ENCODE measurements at places on chromosomes 7 and 10.

DNA sequence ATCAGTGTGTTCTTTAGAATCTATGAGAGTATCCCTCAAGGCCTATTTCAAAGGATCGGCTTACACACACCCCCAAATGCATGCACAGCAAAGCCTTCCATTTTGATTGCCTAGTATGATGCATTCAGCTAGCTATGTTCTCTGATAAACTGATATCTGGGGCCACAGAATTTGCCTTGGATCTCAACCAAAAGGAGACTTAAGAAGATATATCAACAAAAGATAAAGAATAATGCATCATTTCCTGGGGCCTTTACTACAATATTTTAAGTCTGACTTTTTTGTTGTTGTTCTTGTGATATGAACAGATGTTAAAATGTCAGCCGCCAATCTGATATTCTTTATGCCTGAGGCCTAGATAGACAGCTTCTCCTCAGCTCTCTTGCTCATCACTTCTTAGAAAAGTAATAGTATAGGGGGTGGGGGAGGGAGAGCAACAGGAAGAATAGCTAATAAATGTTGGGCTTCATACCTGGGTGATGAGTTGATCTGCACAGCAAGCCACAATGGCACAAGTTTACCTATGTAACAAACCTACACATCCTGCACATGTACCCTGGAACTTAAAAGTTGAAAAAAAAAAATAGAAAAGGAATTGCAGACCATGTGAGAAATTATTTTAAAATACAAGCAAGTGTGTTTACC, 792.9 kb upstream of the GHITM start:
- peak; percentile 9 for DNase-seq

- no peak for DNase-seq
Measured at GRCh38 chr7:12066004-12066403, 145.1 kb upstream of the TMEM106B start.

DNA sequence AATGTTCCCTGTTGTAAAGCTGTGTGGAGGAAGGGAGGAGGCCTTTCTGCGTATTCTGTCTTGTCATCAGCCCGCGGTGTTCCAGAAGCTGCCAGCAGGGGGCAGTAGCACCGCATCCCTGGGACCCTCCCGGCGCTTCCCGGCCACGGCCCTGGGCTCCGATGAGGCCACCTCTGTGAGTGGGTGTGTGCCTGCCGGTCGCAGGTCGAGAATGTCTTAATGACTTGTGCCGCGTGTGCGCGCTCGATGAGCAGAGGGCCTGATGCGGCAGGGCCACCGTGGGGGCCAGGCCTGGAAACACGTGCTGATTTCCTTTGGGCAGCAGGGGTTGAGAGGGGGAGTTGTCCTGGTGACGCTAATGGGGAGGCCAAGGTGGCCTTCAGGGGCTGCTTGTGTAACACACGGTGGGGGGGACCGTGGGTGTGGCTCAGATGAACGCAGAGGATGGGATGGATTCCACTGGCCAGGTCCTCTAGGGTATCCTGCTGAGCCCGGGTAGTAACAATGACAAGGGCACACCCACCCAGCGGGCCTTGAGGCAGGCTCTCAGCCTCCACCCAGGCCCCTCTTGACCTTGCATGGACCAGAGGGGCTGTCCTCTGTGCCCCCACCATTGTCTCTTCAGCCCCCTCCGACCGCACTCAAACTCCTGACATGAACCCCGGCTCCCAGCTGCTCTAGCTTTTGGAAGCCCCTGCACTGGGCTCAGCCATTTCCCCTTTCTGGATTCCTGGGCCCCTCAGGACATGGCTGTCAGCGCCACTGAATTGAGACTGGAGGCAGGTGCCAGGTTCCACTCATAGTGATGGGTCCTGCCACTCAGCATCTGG, 135.9 kb upstream of the PODXL start:
- DNase-seq, result peak; percentile 64

DNA sequence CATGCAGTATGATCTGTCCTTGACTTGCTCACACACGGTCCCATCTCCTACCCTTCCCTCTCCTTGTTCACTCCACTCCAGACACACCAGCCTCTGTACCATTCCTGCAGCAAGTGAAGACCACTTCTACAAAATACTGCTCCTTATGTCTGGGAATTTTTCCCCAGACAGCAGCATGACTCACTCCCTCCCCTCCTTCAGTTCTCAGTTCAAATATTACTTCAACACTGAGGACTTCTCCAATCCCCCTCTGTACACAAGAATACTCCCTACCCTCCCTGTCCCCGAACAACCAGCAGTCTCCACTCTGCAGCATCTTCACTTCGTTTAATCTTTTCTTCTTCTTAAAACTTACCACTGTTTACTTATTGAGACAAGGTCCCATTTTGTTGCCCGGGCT, 474.0 kb downstream of the GPAM start:
- DNase-seq, result no peak

DNA sequence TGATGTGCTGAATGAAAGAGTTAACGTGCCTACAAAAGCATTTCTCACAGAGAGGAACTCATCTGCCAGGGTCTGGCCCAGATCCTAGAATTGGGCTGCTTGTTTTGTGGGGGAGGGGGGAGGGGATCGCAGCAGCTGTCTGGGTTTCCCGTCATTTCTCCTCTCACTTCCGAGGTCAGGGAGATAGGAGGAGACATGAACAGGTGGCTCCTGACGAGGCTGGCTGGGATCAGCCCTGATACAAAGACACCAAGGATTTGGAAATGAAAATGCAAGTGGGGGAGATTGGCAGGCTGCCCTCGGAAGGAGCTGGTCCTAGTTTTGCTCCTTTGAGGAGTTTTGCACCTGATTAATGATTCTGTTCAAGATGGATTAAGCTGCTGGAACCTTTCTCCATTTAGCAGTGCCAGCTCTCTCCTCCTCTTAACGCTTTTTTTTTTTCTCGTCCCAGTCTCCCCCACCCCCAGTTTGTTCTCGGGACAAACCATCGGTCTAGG, 86.8 kb upstream of the KMT2C start:
- DNase-seq, result peak; percentile 91

GRCh38 chr7:129993275-129993674, 40.5 kb upstream of the UBE2H start:
- no peak for DNase-seq

DNA sequence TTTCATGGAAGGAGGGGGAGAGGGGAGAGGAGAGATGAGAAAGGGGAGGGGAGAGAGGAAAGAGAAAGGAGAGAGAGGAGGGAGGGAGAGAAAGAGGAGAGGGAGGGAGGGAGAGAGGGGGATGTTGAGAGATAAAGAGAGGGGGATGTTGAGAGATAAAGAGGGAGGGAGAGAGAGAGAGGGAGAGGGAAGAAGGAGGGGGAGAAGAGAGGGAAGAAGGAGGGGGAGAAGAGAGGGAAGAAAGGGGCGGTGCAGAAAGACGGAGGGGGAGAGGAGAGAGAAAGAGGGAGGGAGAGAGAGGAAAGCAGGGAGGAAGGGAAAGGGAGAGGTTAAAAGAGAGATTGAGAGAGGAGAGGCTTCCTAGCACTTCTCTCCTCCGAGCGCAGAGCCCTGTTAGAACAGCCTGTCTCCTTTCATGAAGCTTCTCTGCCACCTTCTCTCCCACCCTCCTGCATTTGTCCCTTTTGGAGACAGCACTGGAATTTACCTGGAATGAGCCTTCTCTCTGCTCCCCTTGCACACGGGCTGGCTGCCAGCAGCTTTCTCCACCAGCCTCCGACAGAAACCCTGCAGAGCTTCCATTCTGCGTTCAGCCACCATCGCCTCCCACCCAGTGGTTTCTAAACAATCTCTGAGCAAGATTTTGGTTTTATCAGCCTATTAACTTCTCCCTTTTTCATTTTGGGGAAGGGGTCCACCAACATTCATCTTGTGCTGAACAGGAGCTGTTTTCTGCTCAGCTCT, 74.0 kb upstream of the CARD11 start:
- DNase-seq, result peak; percentile 82

DNA sequence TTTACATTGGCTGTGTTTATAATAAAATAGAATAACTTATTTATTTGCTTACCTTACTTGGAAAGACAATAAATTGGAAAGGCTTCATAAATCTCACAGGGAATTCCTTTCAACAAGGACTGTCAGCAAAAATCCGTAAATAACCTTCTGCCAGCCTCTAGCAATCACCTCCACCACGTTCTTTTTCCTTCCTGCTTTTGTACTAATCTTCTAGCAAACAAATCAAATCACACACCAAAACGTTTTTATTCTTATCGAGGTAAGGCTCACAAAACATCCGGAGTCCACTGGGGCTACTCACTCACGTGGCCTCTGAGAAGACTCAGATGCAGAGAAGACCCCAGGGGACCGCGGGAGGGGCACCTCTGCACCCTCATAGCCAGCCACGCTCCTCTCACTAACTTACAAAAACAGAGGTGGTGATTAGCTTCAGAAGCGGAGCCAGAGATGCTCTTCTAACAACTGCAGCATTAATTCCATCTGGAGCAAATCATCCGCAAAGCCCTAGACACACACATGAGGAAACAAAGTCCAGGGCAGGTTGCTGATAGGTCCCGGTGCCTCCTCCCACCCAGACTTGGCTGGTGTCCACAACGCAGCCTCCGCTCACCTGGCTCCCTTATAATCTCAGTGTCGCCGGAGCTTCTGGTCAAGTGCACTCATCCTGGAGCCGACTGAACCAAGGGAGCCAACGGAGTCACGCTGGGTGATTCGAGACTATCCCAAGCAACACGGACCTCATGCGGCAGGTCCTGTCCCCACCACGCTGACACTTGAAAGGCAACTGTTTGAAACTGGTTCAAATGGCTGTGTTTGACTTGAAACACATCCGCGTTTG, 22.5 kb downstream of the CTBP2 start:
- DNase-seq, result peak; percentile 82

- peak; percentile 84 for DNase-seq
Measured at GRCh38 chr10:60572511-60573194, 183.0 kb upstream of the ANK3 start.

DNA sequence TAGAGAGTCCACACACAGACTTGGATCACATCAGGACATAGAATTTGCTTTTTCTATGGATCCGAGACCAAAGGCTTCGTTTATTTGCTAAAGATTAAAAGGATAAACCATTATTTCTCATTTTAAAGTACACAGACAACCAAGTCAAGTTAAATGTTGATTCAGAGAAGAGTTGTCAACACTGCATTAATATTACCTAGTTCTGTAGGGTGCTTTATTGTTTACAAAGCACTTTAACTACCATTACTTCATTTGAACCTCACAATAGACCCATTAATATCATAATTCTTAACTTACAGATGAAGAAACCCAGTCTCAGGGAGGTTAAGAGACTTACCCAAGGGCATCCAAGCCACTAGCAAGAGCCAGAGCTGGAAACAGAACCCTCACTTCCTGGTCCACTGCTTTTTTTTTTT, 43.2 kb upstream of the GSAP start:
- DNase-seq, result peak; percentile 99

GRCh38 chr7:48255046-48255445, 83.8 kb downstream of the ABCA13 start:
- no peak for DNase-seq
